ENCODE measurements at places on chromosomes 16 and 17.

DNA sequence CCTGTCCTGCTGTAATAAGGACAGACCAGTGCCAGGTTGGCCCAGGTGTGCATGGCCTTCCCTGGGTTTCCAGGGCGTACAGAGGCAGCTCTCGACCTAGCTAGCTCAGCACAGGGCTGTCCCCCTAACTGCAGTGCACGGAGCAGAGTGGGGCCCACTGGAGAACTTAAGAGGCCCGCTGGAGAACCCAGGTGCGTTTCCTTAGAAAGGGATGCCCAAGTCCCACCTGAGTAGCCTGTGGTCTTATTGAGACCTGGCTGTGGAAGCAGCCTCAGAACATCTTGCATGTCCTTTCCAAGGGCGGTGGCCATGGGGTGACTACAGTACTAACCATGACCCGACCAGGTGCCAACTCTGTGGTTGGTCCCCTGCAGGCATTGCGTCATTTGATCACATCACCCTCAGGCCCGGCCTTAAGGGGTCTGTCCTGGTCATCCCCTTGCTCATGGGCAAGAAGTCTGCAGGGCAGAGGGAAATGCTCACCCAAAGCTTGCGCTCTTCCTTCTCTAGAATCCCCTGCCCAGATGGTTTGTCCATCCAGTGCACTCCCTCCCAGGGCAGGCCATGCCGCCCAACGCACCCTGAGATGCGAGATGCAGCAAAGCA is 3.3 kb upstream of the CCNF start:
- DNase-seq, result no peak

- peak; percentile 70 for DNase-seq
These were observed 730.7 kb downstream of the CDH11 start for GRCh38 chr16:64391063-64391600.

DNA sequence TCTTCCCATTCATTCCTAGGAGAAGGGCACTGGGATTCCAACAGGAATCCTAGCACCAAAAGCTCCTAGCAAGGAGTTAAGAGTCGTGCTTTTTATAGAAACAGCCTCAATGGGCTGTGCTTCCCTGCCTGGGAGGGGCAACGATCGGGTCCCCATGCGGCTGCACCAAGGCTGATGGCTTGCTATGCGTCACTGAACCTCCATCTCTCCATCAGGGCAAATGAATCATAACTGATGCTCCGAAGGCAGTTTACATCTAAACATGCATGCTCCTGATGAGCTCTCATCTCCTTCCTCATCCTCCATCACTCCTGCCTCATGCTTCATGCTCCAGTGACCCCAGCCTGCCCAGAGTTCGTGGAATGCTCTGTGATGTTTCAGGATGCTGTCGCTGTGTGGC is 270.5 kb downstream of the FOXL1 start:
- DNase-seq, result no peak

GRCh38 chr16:53827741-53828140 is 123.8 kb downstream of the FTO start:
- no peak for DNase-seq

DNA sequence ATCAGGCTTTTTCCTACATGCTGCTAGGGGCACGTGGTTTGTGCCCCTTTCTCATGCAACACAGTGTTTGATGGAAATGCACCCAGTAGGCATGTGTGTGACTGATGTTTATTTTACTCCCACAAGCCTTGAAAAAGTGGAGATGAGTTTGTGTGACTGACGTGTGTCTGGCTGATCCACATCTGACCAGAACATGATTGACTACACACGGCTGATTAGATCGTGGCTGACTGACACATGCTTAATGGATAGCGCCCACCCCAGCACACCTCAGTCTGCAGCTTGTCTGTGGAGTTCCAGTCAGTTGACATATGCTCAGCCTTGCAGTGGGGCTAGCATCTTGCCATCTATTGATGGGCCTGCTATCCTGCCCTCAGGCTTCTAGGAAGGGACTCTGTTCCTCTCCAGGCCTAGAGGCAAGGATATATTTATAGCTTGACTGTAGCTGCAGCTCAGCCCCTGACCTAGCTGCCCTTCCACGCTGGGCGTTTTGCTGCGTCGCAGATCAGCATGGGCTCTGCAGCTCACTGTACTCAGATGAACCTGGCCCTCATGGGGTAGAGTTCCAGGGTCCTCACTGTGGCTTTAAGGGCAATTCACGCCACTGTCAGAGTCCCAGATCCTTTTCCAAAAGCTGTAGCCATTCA is 112.3 kb downstream of the HS3ST2 start:
- DNase-seq, result no peak

DNA sequence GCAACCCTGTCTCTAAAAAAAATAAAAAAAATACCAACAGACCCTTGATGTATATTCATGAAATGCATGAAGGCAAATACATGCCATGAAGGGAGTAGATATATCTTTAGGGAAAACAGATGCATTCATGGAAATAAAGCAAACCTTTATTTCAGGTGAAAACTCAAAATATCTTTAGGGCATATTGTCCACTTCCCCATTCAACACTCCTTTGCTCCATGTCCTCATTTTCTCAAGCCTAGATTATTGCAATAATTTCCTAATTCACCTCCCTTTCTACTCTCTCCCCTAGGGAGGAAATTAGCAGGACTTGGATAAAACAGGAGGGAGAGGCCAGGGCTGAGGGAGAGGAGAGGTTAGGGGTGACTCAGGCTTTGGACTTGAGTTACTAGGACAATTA is 5.7 kb upstream of the VPS25 start:
- no peak for DNase-seq

DNA sequence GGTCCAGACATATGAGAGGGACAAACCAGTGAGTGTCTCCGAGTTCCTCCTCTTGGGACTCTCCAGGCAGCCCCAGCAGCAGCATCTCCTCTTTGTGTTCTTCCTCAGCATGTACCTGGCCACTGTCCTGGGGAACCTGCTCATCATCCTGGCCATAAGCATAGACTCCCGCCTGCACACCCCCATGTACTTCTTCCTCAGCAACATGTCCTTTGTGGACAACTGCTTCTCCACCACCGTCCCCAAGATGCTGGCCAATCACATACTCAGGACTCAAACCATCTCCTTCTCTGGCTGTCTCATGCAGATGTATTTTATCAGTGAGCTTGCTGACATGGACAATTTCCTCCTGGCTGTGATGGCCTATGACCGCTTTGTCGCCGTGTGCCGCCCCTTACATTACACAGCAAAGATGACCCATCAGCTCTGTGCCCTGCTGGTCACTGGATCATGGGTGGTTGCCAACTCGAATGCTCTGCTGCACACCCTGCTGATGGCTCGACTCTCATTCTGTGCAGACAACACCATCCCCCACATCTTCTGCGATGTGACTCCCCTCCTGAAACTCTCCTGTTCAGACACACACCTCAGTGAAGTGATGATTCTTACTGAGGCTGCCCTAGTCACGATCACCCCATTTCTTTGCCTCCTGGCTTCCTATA is 19.2 kb downstream of the ZNF200 start:
- DNase-seq, result no peak

GRCh38 chr17:76697702-76698465 is 12.9 kb downstream of the MXRA7 start:
- DNase-seq, result no peak

All from stromal cell of bone marrow (primary cell).